Glomerular endothelial cell (primary cell): ENCODE measurements at places on chromosomes 6 and 20. TPM values are rescaled to one million over a fixed set of nuclear protein-coding genes. Genes with fewer than 3 reads are reported as not detected.
A peak's percentile ranks its signal among the peaks of the same experiment; 100 is the strongest.

Gene TSPO2
- not detected in 2 replicates for total RNA-seq

Gene MSH5
- 3.7 and 18.7 TPM in 2 replicates for total RNA-seq

Gene TPX2
- 16.1 and 31.0 TPM in 2 replicates for total RNA-seq

Gene CYB5R4
- 9.3 and 12.0 TPM in 2 replicates for total RNA-seq

Gene RRAGD
- 3.5 and 11.2 TPM in 2 replicates for total RNA-seq

Gene DEFB121
- not detected in 2 replicates for total RNA-seq

Gene AGER
- total RNA-seq = 0.19 and 6.1 TPM in 2 replicates

DNA sequence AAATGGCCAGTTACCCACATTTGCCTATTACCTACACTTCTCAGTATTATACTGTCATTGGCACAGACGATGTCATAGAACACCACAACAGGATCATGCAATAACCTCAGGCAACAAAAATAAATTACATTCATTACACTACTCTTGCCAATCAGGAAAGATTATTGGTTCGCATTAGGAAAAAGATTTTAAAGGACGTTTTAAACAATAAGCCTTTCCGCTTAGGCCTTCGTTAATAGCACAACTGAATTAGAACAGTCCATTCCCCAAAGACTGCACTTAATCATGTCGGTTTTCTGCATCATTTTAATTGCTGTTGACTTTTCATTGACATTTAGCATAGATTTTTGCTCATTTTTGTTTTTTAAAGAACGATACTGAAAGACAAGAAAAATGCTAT, 912 bp upstream of the SENP6 start:
- DNase-seq = no peak

DNA sequence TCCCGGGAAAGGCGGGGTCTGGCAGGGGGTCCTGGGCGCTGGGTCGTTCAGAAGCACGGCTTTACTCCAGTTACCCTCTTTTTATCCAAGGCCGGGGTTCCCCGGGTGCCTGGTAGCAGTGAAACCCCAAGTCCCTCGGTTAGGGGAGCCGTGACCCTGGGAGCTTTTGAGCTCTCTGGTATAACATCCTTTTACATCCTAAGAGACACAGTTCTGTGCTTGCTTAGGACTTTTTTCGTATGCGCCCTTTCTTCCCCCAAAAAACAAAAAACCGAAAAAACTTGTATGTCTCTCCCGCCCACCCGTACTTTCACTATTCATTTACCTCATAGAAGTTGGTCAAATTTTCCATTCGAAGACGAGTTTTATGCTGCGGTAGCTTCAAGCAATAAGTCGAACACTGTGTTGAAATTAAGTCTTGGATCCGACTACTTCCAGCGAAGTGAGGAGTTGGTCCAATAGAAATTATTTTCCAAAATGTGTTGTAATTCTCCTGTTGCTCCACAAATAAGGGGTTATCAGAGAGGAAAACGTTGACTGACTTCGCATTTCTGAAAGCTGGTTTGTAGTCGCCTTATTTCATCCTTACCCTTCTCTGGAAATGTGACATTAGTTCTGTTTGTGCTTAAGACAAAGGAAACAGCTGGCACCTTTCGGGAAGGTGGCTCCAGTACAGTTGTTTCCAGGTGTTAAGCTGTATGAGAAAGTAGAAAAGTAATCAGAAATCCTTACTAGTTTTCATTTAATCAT, 816 bp upstream of the MAN1A1 start:
- DNase-seq = peak; percentile 39

GRCh38 chr20:871436-871835, 37.9 kb downstream of the FAM110A start:
- DNase-seq = no peak

DNA sequence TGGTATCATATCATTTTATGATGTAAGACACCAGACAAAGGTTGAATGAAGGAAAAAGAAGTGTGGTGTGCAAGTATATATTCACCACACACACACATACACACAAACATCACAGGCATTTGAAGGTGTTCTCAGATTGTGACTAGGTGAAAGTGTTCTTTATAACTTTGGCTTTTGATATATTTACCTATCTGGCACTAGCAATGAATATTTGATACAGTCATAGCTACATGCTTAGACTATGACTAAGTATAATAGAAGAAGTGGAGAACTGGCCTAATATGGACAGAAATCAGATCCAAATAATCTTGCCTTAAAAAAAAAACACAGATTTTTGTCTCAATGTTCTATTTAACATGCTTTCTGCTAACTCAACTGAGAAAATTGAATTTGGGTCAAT, 809.9 kb downstream of the KIF16B start:
- no peak for DNase-seq

DNA sequence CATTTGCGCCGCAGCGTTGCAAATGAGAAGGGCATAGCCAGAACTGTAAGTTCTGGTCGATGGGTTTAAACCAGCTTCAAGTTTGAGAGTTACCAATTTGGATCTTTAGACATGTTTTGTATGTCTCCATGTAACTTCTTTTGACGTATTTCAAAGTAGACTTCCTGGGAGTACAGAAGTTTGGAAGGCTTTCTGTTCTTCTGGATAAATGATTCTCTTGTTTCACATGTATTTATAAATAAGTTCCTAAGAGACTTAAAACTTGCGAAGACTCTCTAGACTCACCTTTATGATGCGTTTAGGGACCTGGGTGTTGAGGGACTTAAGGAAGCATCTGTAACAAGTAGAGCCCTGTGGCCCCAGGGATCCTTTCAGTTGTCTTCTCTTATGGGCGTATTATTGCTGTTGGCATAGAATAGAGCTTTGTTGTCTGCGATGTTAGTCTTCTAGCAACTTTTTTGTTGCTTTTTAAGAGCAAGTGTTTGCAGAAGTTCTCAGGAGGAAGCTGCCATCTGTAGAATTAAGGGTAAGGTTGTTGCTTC, 1.3 kb downstream of the CDYL start:
- DNase-seq = no peak

GRCh38 chr20:46710153-46710913, 884 bp downstream of the SLC2A10 start:
- DNase-seq = no peak

DNA sequence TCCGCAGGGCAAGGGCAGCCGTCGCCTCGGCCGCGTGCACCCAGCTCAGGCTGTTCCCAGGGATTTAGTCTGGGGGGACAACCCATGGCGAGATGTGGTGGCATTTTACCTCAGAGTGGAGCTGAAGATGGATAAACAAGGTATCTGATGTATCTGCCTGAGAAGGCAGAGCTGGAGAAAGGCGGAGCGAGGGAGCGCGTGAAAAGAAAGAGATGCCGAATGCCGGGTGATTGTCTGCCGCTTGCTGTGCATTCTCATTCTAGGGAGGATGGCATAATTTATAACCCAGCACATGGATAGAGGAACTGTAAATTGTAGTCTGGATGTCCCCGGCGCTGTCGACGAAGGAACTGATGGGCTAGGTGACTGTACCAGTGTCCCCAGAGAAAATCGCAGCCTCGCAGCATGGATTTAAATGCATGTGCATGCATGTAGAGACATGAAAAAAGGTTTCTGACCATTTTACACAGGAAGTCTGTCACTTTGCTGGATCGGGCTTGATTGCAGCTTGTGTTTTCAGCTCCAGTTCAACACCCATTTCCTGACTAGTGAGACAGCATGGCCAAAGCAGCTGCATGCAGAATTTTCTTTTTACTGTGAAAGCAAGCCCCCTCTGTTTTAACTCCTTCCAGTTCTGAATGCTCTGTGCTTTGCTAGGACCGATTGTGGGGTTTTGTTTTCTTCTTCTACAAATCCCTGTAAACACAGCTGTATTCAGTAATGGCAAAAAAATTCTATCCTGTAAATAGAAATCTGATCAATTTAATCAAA, 149.7 kb downstream of the PRL start:
- no peak for DNase-seq

DNA sequence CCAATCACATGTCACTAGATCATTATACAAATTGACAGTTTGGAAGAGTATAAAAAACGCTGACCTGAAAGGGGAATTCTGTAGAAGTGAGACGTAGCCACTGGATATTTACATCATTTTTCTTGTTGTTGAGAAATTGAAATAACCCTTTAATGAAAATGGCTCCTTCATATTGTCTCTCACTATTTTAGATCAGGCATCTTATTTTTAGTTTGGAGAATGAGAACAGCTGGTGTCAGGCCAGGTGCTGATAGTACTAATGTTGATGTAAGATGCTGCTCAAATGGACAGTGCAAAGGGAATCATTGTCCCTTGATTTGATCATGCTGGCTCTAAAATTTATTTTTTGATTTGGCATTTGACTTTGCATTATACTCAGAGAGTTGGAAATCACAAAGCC, 17.4 kb downstream of the NKAIN2 start:
- DNase-seq = no peak

GRCh38 chr6:132304891-132305305, 96.4 kb downstream of the MOXD1 start:
- no peak for DNase-seq

DNA sequence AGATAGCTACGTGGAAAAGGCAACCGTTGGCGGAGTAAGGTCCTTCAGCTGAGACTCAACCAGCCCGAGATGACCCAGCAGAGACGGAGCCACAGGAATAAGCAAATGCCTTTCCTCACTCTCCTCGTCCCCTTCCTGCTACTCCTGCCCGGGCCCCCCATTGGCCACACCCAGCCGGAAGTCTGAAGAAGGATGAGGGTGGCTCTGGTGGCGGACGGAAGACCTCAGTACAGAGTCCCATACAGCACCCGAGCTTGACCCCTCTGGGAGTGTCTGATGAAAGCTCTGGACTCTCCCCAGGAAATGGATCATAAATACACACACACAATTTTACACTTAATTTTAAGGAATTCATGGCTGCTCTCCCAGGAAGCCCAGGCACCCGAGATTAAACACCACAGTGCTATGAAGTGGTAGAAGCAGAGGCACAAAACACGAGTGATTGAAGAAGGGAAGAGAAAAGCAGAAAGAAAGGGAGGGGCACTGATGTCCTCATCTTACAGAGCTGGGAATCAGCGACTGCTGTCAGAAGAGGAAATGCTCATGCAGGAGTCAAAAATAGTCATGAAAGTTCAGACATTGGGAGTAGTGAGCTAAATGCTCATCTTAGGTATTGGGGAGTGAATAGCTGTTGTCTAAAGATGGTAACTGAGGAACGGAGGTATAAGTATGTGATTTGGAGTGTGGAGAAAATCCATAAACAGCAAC, 125.6 kb downstream of the BANF2 start:
- DNase-seq = no peak

GRCh38 chr6:77424761-77425160, 38.5 kb downstream of the HTR1B start:
- no peak for DNase-seq

- DNase-seq = no peak
Measured at GRCh38 chr6:65170273-65170672, 536.8 kb downstream of the EYS start.
